ENCODE measurements at places on chromosomes 1 and 21.

DNA sequence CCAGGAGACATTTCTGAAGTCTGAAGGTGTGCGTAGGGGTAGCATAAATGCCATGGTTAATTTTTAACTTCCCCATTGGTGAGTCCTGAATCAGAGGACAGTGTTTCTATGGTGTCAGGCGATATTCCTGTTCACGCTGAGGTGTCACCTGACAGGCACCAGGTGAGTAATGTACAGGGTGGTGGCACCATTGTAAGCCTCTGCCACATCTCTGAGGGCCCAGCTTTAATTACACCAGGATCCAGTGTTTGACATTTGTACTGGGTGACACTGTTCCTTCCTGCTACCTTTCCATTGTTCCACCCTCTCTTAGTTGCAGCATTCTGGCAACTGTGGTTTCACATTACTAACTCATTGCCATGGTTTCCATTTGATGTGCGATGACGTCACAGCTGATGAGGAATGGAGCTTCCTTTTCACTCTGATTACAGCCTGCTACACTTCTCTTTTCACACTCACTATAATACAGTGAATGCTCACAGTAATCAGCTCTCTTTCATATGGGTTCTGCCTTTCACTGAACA is 40.6 kb upstream of the MARK1 start:
- DNase-seq, result no peak

DNA sequence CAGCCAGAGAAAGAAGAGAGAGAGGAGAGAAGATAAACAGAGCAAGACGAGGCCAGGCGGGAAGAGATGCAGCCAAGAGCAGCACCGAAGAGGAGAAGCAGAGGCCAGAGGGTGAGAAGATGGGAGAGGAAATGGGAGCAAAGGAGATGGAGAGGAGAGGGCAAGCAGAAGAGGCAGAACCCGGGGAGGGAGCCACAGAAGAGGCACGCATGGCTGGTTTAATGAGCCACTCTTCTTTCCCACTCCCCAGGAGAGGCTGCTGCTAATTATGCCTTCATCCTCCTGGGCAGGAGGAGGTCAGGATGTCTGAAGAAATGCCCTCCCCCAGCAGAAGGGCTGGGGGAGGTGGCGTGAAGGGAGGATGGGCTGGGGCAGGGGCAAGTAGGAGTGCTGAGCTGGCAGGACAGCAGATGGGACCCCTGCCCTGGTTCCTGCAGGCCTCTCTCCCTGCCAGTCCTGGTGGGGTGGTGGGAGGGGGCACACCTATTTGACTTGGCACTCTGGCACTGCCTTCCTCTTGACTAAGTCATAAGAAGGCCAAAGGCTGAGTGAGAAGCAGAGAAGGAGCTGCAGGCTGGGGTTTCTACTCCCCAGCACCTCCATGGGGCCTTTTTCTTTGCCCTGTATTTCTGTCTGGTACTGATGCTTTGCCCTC is 32.3 kb downstream of the KIRREL1 start:
- DNase-seq, result no peak

DNA sequence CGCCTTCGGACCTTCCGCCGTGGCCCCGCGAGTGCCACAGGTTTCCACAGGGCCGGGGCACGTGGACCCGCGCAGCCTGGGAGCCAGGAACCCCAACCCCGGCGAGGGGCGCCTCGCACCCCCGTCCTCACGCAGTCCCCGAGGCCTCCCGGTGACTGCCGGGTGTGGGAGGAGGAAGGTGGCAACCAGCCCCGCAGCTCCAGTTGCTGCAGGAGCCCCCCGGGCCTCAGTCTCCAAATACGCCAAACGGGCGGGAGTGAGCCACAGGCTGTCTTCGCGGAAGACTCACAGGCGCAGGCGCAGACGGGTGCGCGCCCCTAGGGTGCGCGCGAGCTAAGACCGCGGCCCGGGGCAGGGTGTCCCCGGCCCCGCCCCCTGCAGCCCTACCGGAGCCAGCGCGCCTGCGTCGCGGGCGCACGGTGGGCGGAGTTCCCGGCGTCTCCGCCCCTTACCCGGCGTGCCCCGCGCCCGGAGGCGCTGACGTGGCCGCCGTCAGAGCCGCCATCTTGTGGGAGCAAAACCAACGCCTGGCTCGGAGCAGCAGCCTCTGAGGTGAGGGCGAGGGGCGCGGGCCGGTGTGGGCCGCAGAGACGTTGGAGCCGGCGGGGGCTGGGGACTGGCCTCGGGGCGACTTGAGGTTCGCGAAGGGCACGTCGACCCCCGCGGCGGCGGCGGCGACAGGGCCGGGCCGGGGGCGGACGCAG is at the start of gene ARF1:
Gene ARF1, plus strand, starts transcription at position 495 of the 704 bp plus-strand sequence. CDS start 14,407 bp downstream, outside the sequence.
- DNase-seq, result peak; percentile 91

- DNase-seq, result no peak
These were observed 60.7 kb downstream of the ACBD3 start for GRCh38 chr1:226125831-226126230.

GRCh38 chr1:231186356-231187115 is 24.7 kb downstream of the TRIM67 start:
- no peak for DNase-seq

- no peak for DNase-seq
These were observed 24.3 kb downstream of the STPG1 start for GRCh38 chr1:24389231-24389678.

- DNase-seq, result no peak
These were observed 22.1 kb downstream of the MATN1 start for GRCh38 chr1:30701258-30701633.

DNA sequence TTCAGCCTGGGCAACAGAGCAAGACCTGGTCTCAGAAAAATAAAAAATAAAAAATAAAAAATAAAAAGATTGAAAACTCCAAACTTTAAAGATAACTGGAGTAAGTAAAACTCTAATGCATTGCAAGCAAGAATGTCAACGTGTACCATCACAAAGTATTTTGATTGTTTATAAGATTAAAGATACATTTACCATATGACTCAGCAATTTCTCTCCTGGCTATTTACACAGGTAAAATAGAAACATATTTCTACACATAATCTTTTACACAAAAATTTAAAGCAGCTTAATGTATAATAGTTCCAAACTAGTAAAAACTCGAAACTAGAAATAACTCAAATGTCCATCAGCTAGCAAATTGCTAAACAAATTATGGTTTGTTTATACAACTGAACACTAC is 456.1 kb upstream of the RGS18 start:
- DNase-seq, result no peak

DNA sequence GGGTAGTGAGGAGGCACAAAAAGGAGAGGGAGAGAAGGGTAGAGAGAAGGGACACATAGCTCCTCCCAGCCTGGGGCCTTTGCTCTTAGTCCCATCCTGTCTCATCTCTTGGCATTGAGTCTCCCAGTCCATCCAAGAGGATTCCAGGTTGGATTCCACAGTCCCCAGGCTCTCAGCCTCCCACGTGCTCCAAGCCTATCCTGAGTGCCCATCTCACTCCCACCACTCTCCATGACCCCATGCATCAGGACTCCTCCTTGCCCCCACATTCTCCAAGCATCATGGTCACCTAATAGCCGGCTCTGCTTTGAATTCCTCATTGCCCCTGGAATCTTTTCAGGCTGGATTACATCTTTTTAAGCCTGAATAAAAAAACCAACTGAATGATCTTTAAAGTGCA is 87.9 kb downstream of the DSCAM start:
- no peak for DNase-seq

DNA sequence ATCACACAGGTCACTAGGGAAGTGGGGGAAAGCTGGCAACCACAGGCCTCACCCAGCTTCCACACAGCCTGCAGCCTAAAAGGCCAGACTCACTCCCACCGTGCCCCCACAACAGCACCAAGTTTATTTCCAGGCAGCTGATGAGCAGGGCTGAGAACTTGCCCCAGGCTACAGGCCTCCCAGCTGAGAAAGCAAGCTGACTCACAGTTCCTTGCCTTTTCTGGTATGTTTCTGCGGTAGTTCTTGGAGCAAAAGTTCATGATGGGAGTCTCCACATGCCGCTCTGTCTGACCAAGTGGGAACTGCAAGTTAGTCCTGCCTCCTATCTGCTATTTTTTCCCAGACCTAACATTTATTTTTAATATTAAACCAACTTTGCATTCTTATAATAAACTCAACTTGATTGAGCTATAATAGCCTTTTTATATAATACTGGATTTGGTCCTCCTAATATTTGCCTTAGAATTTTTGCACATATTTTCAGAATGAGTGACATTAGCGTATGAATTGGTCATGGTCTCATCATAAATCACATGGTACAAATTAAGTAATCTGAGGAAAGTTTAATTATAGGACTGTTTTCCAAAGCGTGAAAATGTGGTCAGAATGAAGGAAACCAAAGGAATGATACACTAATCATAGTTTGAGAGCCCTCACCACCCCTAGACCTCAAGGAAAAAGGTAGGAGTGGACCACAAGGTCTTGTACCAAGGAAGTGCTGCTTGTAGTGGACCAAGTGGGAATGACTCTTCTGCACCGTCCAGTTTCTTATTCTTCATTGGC is 30.7 kb downstream of the RPAP2 start:
- DNase-seq, result no peak

DNA sequence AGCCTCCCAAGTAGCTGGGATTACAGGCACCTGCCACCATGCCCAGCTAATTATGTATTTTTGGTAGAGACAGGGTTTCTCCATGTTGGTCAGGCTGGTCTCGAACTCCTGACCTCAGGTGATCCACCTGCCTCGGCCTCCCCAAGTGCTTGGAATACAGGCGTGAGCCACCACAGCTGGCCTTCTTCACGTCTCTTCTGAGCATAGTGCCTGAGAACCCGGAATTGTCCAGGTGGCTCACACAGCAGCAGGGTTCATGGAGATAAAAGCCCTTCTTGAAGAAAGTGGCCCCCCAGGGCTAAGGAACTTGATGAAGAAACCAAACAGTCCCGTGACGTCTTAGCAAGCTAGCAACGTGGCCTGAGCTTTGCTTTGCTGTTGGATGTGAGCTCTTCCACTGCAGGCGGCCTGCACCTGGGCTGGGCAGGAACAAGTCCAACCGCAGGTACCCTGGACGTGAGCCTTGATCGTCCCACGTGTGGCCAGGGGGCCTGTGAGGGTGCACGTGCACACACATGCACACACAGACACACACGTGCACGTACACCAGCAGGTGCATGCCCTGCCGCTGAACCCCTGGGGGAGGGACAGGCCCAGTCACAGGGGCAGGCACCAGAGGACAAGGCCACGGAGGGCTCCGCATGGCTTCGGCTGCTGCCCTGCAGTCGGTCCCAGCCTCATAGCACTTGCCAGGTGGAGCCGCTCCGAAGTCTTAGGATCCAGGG is 23.4 kb upstream of the TRAPPC10 start:
- DNase-seq, result no peak

- DNase-seq, result no peak
These were observed 66.5 kb downstream of the PRRX1 start for GRCh38 chr1:170730438-170730837.

DNA sequence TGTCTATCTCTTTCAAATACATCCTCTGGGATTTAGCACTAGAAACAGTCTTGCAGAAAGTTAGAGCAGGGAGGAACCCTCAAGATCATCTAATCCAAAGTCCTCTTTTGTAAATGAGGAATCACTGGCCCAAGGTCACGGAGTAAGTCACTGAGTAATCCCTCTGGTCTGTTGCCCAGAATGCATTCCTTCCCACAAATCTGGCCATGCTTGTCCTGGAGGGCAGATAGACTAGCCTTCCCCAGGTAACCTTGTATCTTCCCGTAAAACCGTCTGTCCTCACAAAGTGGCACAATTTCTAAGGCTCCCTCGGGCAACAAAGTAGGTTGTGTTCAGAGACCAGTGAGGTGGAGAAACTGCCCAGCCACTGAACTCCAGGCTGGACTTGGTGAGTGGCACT is 46.2 kb downstream of the DDR2 start:
- DNase-seq, result no peak

- DNase-seq, result no peak
These were observed 43.0 kb downstream of the TMEM53 start for GRCh38 chr1:44631333-44631646.

GRCh38 chr1:93676427-93676826 is 5.2 kb downstream of the BCAR3 start:
- no peak for DNase-seq

GRCh38 chr1:183770816-183771128 is 34.1 kb upstream of the RGL1 start:
- DNase-seq, result no peak

GRCh38 chr1:99533909-99534637 is 111.8 kb upstream of the PALMD start:
- DNase-seq, result no peak

GRCh38 chr21:28106370-28106890 is 886.2 kb downstream of the LTN1 start:
- no peak for DNase-seq

DNA sequence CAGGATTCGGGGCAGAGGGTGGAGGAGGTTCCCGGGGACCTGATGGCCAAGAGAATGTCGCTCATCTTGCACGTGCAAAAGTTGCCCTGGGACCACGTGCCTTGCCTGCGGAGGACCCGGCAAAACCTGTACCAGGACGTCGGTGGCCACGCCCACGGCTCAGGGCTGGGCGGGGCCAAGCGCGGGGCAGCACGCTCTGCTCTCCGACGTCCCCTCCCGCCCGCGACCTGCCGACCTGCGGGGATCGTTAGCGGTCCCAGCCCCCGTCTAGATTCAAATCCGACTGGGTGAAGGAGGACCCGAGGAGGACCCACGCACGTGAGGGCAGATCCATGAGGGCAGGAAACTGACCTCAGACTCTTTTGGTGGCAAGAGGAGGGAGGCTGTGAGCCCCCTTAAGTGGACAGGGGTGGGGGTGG is at the start of gene C1orf167:
Gene C1orf167, plus strand, starts transcription at position 206 of the 419 bp plus-strand sequence. CDS start 2,208 bp downstream, outside the sequence.
- DNase-seq, result no peak

DNA sequence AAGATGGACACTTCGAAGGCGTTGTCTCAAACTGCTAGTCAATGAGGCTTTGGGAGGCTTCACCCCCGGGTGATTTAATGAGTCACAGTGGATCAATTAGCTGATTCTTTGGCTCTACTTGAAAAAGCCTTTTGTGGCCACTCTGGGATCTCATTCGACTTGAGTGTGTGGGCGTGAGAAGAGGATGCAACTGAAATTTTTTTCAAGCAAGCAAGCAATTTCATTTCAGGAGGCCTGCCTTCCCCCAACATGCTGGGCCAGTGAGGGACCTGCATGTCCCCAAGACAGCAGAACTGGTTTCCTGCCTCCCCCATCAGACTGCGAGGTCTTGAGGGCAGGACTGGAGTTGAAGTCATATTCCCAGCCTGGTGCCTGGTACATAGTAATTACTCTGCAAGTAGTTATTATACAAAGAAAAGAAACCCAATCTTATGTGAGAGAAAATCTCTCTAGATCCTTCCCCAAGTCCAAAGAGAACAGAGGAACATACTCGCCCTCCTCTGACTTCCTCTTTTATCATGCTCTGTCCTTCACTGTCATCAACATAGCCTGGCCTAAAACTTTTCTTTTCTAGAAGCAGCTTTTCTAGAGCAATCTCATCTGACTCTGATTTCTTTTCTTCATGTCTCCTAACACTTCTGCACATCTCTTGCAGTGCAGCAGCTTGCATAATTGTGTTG is 22.7 kb downstream of the SYT6 start:
- DNase-seq, result no peak

DNA sequence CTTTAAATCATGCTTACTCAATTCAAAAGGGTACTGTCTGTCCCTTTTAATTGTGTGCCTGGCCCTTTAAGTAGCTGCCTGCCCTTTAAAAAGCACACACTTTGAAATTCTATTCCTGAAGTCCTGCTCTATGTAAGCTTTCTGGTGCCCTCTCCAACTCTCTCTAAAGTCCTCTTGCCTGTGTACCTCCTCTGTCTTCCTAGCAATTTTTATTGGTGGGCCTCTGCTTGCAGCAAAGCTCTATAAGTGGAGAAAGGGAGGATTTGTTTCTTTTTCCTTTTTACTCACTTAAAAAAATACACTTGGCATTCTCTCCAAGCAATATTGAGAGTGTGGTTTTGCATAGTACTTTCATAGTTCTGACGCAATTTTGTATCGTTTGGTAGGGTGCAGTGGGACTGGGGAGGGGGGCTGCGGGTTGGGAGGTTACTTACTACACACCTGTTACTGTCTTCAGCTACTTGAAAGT is 135.4 kb downstream of the LMO4 start:
- no peak for DNase-seq

- no peak for DNase-seq
These were observed 110.4 kb upstream of the IPO9 start for GRCh38 chr1:201718346-201719202.
